ENCODE measurements at places on chromosomes 5 and 9.

DNA sequence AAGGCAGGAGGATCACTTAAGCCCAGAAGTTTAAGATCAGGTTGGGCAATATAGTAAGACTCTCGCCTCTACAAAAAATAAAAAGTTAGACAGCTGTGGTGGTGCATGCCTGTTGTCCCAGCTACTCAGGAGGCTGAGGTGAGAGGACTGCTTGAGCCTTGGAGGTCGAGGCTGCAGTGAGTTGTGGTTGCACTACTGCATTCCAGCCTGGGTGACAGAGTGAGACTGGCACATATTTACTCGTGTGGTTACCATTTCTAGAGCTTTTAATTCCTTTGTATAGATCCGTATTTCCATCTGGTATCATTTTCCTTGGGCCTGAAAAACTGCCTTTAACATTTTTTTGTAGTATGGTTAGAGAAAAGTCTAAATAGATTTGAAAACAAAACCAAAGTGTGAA is 7.8 kb downstream of the IL6ST start:
- DNase-seq: no peak

- no peak for DNase-seq
Measured at GRCh38 chr5:141560151-141560550, 58.6 kb downstream of the DIAPH1 start.

- DNase-seq: peak; percentile 54
Measured at GRCh38 chr5:164013077-164013670, 507.8 kb downstream of the MAT2B start.

- DNase-seq: peak; percentile 20
Measured at GRCh38 chr5:180330270-180330648, 22.9 kb downstream of the GFPT2 start.

GRCh38 chr5:2899311-2899710 is 147.8 kb upstream of the IRX2 start:
- DNase-seq: no peak

DNA sequence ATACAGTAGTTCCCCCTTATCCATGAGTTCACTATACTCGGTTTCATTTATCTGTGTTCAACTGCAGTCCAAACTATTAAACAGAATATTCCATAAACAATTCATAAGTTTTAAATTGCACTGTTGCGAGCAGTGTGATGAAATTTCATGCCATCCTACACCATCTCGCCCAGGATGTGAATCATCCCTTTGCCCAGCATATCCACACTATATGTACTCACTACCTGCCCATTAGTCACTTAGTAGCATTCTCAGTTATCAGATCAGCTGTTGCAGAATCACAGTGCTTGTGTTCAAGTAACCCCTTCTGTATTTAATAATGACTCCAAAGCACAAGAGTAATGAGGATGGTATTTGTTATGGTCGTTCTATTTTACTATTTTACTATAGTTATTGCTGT is 51.5 kb downstream of the SHOC1 start:
- peak; percentile 61 for DNase-seq

DNA sequence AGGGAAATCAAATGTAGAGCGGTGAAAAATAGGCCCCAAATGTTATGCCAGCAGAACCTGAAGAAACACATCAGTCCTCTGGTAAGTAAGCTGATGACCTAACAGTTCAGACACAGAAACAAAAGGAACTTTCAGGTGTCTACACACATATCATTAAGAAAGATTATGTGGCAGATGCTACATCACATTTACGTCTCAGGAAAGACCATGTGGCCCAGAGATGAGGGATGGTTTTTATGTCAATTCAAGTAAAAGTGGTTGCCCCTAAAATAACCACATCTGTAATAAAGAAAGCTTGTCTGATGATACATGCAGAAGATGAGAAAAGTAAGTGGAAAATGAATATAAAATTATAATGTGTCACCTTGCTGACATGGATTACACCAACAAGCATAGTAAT is 31.4 kb downstream of the GNAQ start:
- no peak for DNase-seq

DNA sequence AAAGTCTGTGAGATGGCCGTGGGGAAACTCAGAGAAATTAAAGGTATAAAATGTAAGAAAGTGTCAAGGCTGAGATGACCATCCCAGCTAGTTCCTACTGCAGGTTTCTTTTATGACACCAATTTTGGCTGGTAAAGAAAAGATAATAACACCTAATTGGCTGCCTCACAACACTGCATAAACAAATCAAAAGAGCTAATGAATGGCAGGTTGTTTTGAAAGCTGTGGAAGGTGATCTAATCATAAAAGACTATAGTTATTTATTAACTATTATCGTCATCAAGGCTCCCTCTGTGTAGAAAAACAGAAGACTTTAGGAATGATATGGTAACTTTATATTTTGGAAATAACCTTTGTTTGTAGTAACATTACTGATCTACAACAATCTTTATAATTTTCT is 3.5 kb upstream of the SPINK5 start:
- DNase-seq: no peak

DNA sequence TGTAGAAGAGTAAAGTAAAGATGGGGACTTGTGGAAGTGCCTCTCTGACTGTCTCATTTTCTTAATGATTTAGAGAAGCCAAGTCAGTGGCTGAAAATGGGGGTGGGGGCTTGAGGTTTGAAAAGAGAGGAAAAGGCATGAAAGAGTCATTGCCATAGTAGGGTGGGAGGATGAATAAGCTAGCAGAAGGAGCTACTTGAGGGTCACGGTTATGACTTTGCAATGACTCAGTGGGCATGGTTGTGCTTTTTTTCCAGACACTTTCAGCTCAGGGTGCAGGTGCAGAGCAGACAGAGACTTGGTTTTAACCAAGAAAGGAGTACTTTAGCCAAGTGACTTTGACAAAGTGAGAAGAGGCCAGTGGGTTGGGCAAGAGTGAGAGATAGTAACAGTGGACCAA is 117.8 kb downstream of the PTTG1 start:
- DNase-seq: peak; percentile 64

DNA sequence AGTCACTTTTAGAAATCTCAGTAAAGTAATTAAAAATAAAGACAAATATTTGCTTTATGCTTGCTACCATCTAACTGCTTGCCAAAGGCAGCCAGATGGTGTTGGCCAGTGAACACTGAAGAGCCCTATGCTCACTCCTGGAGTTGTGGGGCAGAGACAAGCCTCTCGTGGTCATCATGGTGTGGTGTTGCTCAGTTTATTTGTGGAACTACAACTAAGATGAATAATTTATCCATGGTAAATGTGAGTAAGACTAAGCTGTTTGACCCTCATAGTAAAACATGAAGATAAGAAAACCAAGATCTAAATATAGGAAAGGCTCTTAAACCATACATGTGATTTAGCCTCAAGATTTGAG is 100.7 kb downstream of the PDE8B start:
- DNase-seq: no peak

DNA sequence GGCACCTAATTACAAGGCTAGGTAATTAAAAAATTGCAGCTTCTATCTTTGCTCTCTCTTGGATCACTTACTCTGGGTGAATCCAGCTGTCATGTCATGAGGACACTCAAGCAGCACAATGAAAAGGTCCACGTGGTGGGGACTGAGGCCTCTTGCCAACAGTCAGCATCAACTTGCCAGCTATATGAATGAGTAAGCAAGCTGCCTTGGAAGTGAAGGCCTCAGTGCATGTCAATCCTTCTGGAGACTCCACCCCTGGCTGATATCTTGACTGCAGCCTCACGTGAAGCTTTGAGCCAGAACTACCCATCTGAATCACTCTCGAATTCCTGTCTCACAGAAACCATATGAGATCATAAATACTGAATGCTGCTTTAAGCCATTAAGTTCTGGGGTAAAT is 140.5 kb downstream of the SNX18 start:
- DNase-seq: peak; percentile 8

DNA sequence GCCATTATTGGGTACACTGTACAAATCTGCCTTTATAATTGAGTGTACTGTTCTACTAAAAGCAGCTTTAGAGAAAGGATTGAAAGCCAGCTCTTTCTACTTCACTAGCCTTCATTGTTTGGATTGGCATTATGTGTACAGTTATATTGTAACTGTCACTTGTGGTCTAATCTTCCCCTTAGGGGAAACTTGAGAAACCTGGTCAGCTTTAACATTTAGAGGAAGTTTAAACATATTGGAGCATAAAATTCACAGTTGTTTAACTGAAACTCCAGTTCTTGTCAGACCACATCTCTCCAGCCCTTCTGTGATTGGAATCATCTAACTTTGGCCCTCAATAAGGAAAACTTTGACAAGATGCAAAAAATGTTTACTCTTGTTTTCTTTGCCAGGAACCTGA is 24.6 kb downstream of the PIK3R1 start:
- peak; percentile 34 for DNase-seq

DNA sequence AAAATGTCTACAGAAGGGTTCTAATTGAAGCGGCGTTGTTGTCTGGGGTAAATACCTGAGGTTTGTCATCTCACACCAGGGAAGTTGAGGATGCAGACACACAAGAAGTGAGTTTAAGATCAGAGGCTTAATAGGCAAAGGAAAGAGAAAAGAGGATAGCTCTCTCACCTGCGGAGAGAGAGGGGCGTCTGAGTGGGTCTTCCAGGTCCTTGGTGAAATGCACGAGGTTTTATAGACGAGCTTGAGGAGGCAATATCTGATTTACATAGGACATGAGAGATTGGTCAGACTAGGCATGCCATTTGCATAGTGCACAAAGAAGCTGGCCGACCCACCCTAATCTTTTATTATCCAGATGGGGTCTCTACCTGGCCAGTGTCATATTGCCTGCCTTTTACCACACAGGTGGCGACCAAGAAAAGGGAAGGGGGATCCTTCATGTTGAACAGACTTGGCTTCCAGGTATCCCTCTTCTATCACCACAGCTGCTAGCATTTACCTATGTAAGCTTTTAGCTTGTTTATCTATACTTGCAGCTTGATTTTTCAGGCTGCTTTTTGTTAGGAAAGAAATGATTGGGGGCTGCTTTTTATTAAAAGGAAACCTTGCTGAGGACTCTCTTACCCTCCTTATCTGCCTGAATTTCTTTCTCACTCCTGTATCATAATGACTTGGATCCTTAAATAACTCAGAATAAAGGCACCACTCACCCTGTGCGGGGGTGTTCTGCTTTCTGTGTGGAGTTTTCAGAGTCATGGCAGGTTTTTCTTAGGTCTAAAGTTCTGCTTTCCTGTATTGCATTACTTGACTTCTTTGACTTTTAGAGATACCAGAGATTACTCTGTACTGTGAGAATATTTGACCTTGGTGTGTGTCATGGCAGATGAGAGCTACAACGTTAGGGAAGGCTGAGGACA is 9.4 kb upstream of the GLT6D1 start:
- no peak for DNase-seq

- no peak for DNase-seq
Measured at GRCh38 chr9:92057226-92057625, 58.0 kb downstream of the SPTLC1 start.

GRCh38 chr5:158637039-158637438 is 462.7 kb downstream of the EBF1 start:
- no peak for DNase-seq

DNA sequence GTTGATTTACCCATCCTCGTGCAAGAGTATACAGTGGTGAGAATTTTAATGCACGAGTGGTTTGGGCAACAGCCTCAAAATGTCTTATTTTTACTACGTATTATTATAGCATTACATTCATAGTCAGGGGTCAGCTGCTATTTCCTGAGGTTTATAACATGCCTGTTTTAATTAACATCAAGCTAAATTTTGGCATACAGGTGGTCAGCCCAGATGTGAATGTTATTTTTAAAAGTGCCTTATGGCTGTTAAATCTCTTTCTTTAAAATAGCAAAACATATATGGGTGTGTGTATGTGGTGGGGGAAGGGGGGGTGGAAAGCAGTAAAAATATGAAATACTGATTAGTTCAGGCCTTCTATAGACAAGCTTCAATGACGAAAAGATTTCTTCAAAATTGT is 424.5 kb upstream of the CLINT1 start:
- no peak for DNase-seq

GRCh38 chr5:155556700-155557099 is 543.1 kb downstream of the KIF4B start:
- DNase-seq: no peak

- DNase-seq: no peak
Measured at GRCh38 chr9:87513161-87513560, 15.5 kb downstream of the DAPK1 start.

- DNase-seq: no peak
Measured at GRCh38 chr5:63700241-63700640, 262.0 kb downstream of the HTR1A start.

DNA sequence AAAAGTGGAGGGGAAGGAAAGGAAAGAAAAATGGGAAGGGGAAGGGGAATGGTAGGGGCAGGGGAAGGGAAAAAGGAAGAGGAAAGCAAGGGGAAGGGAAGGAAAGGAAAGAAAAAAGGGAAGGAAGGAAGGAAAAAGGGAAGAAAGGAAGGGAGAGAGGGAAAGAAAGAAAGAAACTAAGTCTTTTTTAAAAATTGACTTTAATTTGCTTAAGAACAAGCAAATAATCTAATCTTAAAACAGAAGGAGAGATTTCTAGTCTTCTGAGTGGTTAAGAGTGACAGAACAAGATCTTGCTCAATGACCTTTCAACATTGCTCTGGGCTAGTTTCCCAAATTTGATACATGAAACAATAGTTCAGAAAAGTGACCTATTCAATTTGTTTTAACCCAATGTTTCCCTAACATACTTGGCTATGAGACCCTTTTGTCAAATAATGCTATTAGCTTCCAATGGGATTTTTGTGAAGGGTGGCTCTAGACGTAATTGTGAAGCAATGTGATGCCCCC is 33.4 kb upstream of the GLIS3 start:
- no peak for DNase-seq

DNA sequence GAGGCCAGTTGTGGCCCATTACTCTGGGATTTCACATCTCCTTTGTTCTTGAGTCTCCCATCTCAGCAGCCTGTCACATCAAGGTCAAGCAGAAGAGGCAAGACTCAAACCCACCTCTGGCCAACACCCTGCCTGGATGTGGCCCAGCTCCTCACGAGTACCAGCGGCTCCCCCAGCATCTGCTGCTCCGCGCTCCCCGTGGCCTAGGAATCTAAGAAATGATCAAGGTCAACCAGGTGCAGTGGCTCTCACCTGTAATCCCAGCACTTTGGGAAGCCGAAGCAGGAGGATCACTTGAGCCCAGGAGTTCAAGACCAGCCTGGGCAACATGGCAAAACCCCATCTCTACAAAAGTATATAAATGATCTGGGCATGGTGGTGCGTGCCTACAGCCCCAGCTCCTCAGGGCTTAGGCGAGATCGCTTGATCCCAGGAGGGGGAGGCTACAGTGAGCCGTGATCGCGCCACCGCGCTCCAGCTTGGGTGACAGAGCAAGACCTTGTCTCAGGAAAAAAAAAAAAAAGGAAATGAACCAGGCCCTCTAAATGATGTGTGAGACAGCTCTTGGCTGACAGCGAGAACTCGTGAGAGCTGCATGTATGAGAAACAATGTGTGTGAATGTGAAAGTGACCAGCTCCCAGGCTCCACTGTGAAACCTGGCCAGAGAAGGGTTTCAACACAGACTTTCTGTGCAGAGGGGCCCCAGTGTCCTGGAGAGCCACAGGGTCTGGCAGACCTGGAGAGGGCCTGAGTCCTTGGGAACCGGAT is 61.6 kb upstream of the ANGPTL2 start:
- DNase-seq: no peak
